ENCODE measurements at places on chromosomes 6 and 20.

DNA sequence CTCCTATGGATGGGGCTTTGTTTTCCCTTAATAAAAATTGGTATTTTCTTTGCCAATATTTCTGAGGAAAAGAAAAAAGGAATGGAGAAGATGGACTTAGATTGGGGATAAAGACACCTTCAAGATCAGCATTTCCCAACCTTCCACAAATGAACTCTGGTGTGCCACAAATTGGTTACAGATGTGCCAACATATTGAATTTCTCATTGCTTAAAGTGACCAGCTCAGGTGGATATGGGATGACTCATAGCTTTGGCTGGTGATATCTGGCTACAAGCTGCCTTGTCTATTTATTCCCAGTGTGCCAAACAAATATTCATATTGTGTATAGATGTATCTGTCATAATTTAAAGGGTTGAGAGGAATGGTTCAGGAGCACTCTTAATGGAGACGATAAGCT lies 32.5 kb downstream of the THEMIS start:
- no peak for DNase-seq

GRCh38 chr6:36826520-36827227 lies 12.6 kb downstream of the CPNE5 start:
- DNase-seq, result no peak

GRCh38 chr6:85004361-85004995 lies 240.1 kb upstream of the TBX18 start:
- DNase-seq, result no peak

GRCh38 chr6:41072836-41073202 lies at the start of gene NFYA:
Gene NFYA, plus strand, starts transcription at chr6:41072974. Its CDS starts 6,116 bp downstream, at chr6:41079090.
- DNase-seq, result no peak

DNA sequence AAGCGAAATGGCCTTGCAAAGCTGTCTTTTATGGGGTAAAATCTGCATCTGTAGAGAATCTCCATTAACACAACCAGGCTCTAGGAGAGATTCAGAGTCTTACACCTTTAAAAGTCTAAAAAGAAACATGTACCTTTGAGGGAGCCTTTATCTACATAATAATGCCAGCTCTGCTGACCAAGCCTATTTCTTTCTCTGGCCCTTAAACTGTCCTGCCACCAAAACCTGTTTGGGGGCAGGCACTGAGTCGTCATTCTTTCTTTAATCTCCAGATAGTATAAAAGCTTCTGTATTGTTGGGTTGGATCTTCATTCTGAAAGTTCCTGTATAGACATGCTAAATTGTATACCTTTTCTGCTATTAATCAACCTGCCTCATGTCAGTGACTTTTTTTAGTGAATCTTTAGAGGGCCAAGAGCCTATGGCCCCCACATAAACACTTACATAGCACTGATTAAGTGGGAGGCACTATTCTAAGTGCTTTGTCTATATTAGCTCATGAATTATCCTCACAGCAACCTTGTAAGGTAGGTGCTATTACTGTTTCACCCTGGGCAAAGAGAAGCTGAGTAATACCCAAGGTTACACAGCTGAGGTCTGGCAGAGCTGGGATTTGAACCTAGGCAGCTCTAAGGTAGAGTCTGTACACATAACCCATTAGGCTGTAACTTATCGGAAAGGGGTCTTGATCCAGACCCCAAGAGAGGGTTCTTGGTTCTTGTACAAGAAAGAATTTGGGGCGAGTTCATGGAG lies 232.3 kb upstream of the DTNBP1 start:
- no peak for DNase-seq

DNA sequence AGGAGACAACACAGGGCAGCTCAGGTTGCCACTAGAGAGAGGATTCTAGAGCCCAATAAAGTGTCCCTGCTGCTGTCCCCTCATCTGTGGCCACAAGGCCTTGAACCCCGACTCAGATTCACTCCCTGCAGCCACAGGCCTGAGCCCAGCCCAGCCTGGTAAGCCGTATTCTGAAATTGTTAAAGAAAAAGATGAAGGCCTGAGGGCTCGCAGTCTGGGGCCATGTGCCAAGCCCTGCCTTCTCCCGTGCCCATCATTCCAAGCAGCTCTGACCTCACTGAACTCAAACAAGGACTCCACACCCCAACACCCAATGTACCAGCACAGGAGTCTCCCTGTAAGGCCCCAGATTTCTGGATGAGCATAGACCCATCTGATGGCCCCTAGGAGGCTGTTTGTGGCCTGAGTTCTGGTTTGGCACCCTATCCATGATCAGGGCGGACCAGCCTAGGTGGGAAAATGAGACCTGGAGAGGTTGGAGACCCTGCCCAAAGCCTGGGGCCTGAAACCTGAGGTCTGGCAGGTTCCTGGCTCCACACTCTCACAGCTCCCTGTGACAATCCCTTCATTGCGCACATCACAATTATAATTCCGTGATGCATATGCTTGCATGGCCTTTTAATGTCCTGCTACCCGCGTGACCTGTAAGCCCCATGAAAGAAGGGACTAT lies 62.0 kb upstream of the TOP1 start:
- no peak for DNase-seq

DNA sequence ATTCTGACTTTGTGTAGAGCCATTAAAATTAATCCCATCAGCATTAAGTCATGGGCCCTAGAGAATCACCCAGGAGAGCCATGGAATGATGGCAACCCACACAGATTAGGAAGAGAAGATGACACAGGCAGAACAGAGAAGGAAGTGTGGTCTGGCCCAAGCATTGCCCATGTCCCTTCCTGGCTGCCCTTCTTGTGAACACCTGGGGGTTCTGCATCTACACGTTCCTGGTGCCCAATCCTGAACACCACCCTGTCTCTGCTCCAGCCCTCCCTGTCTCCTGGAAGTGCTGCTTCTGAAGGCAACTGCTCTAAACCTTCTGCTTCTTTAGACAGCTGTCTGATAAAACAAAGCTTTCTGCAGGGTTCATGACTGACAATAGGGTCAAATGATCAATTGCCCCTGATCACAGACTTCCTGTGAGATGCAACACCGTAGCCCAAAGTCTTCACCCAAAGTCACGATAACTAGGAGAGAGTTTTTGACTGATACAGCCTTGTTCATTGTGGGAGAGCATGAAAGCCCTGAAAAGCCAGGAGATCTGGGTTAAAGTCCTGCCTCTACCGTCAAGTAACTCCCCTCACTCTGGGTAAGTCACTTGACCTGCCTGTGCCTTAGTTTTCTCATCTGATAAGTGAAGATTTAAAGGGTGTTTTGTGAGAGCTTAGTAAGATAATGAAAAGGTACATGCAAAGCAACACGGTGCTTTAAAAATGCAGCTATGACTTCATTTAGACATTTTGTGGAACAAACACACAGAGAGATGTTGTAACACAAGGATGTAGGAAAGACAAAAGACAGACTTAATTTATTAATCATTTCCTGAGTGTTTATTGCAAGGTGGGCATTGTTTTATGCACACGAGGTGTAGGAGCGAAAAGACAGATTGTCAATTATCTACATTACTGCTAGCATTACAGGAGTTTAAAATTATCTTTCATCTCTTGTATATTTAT lies 291.2 kb upstream of the STXBP5 start:
- DNase-seq, result no peak

DNA sequence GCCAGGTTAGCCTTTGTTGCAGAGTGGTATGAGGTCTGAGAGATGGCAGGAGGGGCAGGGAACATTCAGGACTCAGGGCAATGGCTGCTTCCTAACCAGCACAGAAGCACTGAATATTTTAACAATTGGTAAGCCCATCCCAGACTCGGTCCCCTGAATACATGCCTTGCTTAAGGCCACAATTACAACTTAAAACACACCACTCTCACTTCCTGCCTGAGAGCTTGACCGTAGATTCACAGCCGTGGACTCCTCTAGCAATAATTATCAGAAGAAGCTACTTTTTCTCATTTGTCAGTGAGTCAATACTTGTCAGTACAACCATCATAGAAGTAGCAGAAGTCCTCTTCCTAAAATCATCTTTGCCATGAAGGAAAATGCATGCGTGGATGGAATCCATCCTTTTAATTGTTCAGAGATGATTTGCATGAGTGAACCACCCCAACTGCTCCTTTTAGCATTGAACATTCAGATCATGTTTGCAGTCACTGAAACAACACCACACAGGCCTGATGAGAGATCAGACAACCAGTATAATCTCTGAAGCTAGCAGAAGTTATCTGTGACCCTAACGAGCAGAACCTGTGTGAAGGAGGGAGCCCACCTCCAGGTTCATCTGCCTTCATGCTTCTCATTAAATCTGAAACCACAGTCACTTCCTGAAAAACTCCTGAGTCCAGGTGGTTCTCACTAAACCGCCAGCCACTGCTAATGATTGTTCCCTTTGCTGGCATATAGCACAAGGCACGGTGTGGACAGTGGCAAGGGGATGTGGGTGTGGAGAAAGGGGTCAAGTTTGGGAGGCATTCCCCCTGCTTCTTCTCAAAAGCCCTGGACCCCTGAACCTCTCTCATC lies 333.9 kb upstream of the CNR1 start:
- DNase-seq, result no peak

Measured in NCI-H1092 treated with DMSO at 0.1 percent for 48 hours (cell line).